Activated B cell treated with CpG ODN at 0.5 μM for 24 hours (primary cell): ENCODE measurements at places on chromosomes 16 and 17.

- no peak for DNase-seq
Observed at GRCh38 chr16:30491744-30492308, 19.3 kb downstream of the ITGAL start.

- no peak for DNase-seq
Observed at GRCh38 chr17:19579867-19580565, 46.4 kb downstream of the SLC47A1 start.

DNA sequence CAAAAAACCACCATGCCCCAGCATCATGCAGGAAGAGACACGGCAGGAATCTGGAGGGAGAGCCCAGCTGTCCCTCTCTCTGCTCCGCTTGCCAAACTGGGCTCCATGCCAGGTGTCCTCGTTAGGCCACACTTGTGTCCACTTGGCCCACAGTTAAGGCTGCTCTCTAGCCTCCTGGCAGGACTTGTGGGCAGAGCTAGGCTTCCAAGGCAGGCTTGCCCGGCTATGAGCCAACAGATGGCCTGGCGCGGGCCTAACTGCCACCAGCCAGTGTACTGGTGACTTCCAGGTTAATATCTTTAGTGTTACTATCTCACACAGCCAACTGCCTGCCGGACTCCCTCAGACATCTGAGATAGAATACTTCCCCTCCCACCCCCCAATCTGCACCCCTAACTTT is 10.6 kb downstream of the ATP6V0D1 start:
- DNase-seq, result no peak

- no peak for DNase-seq
Observed at GRCh38 chr17:57440522-57441269, 184.4 kb downstream of the MSI2 start.

DNA sequence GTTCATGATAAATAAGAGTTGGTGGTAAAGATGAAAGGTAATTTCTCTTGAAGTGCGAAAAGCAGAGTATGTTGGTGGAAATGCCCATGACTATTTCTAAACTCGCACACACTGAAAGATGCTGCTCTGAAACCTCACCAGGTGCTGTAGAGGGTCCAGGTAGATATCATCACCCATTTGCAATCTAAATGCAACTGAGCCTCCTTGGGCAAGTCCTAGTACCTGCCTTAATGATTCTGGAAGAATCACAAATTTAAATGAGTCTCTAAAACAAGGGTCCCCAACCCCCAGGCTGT is 5.9 kb upstream of the MMD start:
- DNase-seq, result no peak

- DNase-seq, result no peak
Observed at GRCh38 chr16:72989579-72990551, 58.1 kb downstream of the ZFHX3 start.

DNA sequence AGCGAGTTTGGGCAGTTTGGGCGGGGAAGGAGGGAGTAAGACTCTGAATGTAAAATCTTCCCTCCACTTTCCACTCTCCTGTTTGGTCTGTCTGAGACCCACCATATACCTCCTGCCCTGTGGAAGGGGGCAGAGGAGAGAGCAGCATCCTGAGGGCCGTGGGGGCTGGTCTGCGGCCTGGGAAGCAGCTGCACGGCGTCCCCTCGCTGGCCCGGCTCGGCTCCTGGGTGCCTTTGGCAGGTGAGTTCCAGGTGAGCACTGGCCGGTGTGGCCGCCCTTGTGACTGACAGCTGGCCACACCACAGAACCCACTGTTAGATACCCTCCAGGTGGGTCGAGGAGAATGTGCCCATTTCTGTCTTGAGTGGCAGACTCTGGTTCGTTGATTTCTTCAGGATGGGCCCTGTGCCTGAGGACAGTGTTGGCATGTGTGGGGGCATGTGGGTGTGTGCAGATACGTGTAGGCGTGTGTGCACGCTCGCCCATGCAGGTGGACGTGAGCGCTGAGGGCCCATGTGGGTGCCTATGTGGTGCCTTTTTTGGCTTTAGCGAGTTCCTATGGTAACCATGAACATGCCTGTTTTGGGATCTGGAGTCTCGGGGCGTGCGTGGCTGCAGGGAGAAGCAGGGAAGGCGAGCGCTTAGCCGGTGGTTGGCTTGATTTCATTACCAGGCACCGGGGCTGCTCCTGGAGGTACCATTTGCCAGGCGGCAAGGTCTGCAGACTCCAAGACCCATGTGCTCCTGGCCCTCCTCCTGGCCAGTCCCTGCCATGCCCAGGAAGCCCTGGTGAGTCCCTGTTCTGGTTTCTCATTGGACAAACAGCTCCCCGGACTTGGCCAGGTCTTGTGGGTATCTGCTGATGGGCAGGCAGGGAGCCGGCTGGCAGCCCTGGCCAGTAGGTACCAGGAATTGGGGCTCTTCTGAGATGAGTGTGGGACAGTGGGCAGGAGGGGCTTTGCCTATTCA is 12.4 kb downstream of the RAP1GAP2 start:
- no peak for DNase-seq

DNA sequence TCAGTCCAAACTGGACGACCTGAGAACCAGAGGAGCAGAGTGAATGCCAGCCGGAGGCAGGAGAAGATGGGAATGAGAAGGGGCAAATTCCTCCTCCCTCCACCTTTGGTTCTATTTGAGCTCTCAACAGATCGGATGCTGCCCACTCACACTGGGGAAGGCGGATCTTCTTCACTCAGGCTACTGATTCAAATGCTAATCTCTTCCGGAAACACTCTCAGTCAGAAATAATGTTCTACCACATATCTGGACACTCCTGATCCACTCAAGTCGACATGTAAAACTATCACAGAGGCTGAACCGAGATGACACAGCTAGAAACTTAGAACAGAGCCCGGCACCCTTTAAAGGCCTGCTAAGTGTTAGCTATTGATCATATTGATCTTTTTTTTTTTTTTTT is 57.4 kb upstream of the GRIN2A start:
- DNase-seq, result no peak

DNA sequence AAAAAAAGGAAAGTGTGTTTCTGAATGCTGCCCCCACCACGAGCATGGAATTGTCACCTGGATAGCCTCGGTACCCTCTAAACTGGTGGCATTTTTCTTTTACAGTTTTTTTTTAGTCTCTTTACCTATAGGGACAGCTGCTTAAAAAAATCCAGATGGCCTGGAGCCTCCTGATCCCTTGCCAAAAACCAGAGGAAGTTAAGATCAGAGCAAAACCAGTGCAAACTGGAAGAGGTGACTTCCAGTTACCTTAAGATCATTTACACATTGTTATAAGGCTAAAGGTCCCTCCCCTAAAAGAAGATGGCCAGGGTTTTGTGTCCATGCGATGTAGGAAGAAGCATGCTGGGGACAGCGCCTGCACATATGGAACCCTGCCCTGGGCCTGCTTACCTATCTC is 3.5 kb downstream of the MEFV start:
- no peak for DNase-seq

GRCh38 chr16:30439720-30440348 is 5.8 kb downstream of the SEPHS2 start:
- no peak for DNase-seq

GRCh38 chr16:11629071-11630030 is 38.9 kb upstream of the SNN start:
- DNase-seq, result no peak

GRCh38 chr17:15498107-15498506 is 30.7 kb upstream of the CDRT4 start:
- no peak for DNase-seq

DNA sequence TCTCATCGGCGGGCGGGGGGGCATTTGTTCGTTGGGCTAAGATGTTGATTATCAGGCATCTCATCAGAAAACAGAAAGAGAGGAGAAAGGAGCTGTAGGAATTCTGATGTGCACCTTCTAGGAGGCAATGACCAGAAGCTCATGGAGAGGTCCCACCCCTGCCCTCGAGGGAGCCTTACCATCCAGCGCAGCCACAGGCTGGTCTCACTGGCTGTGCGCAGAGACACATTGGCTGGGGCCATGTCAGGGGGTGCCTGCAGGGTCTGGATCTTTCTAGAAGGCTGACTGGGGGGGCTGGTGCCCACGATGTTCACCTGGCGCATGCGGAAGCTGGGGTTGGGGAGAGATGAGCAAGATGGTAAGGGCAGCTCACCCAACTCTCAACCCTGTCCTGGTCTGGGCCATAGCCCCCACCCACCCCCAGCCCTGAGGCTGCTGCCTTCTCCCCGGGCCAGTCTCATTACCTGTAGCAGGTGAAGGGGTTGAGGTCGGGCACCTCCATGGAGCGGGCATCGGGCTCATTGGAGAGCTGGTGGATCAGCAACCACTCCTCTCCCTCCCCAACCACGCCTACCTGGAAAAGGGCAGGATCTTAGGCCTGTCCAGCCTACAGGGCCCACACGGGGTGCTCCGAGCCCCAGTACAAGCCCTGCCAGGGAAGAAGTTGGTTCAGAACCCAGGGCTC is 86.2 kb upstream of the CDC42EP4 start:
- DNase-seq, result no peak

GRCh38 chr17:43578699-43579565 is 32.8 kb upstream of the ETV4 start:
- peak; percentile 63 for DNase-seq

- DNase-seq, result no peak
Observed at GRCh38 chr17:65657251-65657828, 95.9 kb upstream of the AXIN2 start.

DNA sequence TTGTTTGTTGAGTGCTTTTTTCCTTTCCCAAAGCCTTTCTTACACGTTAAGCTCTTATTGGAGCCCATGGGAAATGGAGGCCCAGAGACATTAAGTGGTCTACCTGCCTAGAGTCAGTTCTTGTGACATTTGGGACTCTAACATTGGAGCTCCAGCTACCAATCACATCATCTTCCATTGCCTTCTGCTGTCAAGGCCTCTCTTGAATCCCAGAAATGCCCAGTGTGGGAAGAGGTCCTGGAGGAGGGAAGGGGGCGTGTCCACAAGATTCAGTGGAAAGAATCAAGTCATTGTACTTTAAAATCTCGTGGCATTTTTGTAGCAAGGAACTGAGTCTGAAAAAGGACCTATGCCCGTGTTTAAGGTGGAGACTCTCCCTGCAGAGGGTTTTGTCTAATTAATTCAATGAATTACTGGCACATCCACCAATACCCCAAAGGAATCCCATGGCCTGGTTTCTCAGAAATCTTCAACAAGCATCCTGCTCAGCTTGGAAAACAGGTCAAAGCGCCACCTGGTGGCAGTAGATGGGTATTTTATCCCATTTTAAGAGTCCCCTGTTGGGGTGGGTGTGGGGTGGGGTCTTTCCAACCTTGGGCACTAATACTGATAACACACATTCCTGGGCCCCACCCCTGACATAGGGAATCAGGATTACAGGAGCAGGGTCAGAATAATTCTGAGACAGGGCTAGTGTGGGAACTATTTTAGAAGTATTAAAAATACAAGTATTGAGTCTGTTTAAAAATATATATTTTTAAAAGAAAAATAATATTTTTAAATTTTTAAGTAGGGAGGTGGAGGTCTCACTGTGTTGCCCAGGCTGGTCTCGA is 24.6 kb downstream of the GPT2 start:
- DNase-seq, result peak; percentile 33

DNA sequence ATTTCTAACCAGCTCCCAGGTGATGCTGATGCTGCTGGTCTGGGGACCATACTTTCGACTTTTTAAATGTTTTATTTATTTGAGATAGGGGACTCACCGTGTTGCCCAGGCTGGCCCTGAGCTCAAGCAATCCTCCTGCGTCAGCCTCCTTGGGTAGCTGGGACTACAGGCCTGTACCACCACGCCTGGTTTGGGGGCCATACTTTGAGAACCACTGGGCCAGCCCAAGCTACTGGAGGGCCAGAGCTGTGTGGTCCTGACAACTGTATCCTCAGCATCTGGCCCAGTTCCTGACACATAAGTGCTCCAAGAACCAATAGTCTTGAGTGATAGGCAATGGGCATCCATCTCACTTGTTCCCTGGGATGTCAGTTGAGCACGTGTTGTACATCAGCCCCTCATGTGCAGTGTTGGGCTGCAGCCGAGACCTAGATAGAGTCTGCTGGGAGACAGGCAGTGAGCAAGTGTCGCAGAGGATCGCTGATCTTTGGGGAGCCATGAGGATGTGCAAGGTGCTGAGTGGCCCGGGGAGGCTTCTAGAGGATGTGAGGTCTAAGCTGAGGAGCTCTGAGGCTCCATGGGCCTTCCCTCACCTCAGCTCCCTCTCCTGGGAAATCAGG is 1.6 kb downstream of the RMI2 start:
- no peak for DNase-seq

- DNase-seq, result no peak
Observed at GRCh38 chr17:8467527-8467926, 31.8 kb downstream of the NDEL1 start.

GRCh38 chr16:87045466-87046216 is 271.6 kb downstream of the C16orf95 start:
- no peak for DNase-seq

GRCh38 chr17:8060274-8060673 is 21.4 kb downstream of the ALOX15B start:
- DNase-seq, result no peak

DNA sequence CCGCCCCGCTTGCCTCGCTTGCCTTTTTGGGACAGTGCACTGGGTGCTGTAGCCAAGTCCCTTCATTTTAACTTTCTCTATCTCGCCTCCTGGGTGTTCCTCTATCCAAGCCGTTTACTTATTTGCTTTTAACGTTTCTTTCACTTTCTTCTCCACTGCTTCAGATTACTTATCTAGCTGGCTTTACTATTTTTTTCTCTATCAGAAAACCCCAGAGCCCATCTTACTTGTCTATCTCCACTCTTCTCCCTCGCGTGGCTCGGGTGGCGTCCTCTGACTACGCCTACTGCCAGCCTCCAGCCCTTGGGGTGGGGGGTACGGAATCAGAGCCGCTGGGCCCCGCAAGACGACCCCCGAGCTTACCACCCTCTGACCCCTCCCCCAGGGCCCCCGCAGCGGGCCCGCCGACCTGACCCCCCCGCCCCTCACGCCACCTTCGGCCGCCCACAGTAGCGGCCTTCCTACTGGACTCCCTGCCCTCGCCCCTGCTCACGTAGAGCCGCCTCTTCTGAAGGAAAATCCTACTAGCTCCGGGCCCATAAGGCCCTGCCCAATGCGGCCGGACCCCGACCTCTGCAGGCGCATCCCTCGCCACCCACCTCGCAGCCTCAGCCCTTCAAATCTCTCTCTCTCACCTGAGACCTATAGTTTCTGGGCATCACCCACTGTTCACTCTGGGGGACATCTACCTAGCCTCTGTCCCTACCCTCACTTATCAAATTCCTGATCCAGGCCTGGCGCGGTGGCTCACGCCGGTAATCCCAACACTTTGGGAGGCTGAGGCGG is 1.0 kb upstream of the SLC12A4 start:
- no peak for DNase-seq
